ENCODE measurements at places on chromosomes 5 and 9.
A peak's percentile ranks its signal among the peaks of the same experiment; 100 is the strongest.

DNA sequence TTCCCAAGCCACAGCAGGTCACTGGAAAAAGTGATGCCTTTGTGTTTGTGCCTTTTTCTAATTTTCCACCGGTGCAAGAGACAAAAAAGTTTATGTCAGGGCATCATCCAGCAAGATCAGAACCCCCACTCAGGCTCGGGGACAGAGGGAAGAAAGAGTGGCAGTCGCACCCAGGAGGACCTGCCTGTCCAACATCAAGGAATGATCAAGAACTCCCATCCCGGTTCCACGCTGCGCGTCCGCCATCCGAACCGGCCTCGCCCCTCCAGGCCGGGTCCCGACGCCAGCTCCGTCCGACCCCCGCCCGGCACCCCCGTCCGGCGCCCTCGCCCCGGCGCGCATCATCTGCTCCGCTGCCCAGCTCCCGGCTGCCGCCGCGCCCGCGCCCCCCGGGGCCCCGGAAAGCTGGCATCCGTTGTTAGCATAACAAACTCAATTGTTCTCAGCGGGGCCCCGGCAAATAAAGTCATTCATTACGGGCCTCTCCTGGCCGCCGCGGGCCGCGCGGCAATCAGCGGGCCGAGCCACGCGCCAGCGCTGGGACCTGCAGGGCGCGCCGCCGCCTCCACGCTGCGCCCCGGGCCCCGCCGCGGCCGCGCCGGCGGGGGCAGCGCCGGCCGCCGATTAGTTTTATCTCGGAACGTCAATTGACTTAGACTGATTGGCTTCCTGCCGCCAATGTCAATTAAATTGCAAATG lies 48.1 kb downstream of the PAX5 start:
- DNase-seq = no peak

DNA sequence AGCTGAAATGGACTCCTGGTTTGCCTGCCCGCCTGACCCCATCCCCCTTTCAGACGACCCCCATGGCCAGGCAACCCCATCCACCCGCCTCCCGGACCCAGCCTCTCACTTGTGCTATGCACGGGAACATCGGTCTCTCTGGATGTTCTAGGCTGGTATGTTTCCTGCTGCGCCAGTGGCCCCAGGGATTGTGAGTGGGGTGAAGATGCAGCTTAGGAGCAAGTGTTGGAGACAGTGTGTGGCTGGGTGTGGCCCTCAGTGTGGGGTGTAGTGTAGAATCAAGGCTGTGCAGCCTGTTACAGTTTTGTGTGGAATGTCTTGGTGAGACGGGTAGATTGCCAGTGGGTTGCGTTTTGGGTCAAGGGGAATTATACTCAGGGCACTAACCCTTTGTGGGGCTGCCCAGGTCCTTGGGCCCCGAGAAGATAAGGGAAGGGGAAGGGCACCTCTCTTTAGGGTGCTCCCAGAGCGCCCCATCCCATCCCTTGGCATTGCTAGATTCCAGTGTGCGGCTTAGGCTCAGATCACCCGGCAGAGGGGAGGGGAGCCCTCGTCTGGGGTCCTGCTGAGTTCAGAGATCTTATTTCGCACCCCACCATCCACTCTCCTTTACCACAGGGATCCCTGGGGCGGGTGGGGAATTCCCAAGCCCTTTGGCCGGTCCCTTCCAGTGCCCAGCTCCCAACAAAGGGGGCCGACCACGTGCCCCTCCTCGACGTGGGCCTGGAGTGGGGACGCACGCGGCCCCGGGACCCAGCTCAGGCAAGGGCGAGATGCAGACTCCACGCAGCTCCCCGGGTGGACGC lies 4.6 kb downstream of the IER5L start:
- no peak for DNase-seq

DNA sequence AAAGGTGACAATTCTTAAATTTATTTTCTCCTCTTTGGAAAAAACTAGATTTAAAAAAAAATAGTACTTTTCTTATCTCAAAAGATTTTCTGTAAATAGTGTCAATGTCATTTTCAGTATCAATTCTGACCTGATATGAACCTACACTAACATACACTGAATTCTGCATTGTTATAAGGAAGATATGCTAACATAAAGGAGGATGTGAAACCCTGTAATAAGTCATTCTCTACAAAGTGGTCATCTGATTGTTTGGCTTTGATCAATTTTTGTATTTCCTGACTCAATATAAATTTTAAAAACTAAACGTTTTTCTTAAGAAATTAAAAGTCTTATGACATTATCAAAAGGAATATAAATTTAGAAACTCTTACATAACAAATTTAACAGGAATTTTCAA lies 233.6 kb upstream of the EDIL3 start:
- no peak for DNase-seq

DNA sequence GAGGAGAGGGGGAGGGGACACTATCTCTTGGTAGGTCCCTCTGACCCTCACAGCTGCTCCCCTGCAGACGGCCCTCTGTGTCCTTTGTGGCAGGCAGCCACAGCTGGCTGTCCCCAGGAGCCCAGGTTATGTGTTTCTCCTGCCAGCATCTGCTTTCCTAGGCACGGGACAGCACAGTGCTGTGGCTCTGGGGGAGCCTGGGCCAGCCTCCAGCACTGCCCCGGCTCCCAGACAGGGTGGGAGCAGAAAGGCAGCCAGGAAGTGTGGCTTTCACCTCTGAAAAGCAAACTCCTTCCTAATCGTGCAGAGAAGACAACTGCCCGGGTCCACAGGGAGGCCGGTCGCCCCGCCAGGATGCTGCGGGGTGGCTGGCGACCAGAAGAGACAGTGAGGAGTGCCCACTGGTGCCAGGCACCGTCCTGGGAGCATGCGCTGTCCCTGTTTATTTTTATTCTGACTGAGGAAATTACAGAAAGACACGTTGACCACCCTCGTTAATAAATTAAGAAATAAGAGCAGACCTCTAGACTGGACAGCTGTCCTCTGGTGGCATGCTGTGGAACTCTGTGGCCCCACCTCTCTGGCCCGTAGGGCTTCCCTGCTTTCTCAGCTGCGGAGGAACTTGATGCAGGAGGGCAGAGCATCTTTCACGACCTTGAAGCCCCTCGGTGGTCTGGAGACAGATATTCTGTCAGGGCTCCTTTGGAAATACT lies 240.3 kb downstream of the FANCC start:
- no peak for DNase-seq

- DNase-seq = no peak
These were observed 348.3 kb downstream of the ISL1 start for GRCh38 chr5:51731421-51732029.

- peak; percentile 7 for DNase-seq
These were observed 48.7 kb upstream of the C5orf58 start for GRCh38 chr5:170183816-170184687.
